ENCODE measurements at places on chromosomes 4 and X. TPM values are rescaled to one million over a fixed set of nuclear protein-coding genes. Genes with fewer than 3 reads are reported as not detected.

DNA sequence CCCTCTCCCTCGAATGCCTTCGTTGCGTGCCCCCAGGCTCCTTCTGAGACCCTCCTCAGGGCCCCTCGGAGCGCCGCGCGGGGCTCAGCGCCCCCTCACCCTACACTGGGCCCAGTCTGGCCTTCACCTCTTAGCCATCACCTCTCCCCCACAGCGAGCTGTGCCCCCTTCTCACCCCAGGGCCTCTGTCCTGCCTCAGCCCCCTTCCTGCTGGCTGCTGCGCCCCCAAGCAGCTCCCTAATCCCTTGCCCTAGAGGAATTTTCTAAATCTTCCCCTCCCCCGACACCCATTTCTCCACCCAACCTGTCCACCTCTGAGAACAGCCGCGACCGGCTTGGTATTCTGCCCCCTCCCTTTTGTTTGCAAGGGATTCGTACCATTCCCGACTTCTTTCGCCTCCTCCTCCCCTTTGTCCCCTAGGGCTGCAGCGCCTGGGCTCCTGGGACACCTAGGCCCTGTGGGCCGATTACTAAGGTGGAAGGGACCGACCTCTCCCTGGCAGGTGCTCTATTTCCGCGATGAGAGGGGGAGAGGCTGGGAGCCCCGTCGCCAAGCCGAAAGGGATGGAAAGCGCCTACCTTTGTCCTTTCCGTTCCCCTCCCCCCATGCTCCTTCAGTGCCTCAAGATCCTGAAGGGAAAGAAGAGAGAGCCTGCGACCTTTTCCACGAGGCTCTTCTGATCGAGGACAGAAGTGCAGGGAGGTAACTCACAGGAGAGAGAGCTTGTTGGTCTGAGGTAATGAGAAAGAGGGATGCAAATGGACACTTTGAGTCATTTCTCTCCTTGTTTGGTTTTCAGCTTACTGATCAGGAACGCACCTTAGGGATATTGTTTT lies 10.9 kb downstream of the DLG3 start:
- no peak for DNase-seq
- no peaks in the 10 kb centered on the region for H3K4me1 ChIP-seq
- H3K4me3 ChIP-seq, result peak overlapping the region; percentile 48
- H3K27ac ChIP-seq, result peak overlapping the region; percentile 79
- H3K27me3 ChIP-seq, result no peaks in the 10 kb centered on the region

DNA sequence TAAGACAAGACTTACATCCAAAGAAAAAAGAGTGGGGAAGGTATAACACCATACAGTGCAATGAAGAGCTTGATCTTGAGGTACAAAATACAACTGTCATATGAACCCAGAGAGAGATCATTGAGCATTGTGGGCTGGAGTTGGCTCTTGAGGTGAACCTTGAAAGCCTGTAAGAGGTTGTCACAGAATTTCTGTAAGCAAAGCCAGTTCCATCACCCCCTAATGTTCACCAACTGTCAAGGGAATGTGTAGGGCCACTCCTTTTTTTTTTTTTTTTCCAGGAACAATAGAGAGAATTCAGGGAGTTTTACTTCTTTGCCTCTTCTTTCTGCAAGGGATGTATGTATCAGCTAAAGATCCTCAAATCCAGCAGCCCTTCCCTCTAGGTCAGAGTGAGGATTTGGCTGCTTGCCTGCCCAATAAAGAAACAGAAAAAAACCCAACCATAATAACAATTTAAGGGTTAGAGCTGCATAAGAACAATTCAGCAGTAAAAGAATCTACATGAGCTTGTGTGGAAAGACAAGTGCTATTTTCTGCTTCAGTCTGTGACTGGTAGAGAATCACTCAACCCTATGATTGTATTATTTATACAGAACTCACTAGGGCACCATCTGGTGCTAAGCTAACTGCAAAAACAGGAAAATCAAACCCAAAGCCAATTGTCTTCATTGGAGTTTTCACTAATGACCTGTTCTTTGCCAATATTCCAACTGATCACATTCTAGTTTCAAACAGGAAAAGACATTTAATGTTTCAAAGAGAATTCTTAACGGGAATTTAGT lies 217.5 kb upstream of the TEX13C start:
- H3K36me3 ChIP-seq, result no peaks in the 10 kb centered on the region
- no peaks in the 10 kb centered on the region for H3K4me1 ChIP-seq
- no peak overlapping the region for H3K27ac ChIP-seq
- no peak for DNase-seq

- no peak overlapping the region for H3K27ac ChIP-seq
- DNase-seq, result no peak
- no peaks in the 10 kb centered on the region for H3K36me3 ChIP-seq
- no peak overlapping the region for H3K4me3 ChIP-seq
Observed at GRCh38 chr4:161555689-161556660, 607.8 kb downstream of the FSTL5 start.

DNA sequence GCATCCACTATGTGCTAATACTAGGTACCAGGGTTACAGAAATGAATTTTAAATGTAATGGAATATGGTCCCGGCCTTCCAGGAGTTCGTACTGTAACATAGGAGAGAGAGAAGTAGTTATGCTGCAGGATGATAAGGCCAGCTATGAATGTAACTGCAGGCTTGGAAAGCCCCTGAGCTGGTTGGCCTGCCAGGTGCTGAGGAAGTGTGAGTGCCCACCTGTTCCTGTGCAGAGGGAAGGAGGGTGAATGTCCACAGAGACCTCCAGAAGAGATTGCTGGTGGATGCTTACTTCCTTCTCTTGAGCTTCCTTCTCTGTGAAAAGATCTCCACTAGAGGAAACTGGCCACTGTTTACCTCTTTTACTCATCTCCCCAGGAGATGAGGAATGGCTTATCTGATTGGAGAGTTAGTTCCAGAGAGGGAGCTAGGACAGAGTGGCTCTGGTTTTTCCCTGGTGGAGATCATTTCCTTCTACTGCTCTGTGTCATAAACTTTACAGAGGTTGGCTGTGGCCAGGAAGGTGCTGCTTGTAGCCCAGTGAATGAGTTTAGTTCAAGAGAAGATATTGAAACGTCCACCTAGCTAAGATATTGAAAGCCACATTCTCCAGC lies 114.0 kb upstream of the LNX1 start:
- H3K27me3 ChIP-seq, result no peaks in the 10 kb centered on the region
- no peak overlapping the region for H3K27ac ChIP-seq
- DNase-seq, result no peak
- no peaks in the 10 kb centered on the region for H3K4me1 ChIP-seq

GRCh38 chr4:65624651-65625050 lies 45.6 kb downstream of the EPHA5 start:
- H3K4me1 ChIP-seq, result no peaks in the 10 kb centered on the region
- no peak overlapping the region for H3K4me3 ChIP-seq
- H3K36me3 ChIP-seq, result no peaks in the 10 kb centered on the region
- H3K27ac ChIP-seq, result no peak overlapping the region
- H3K27me3 ChIP-seq, result no peaks in the 10 kb centered on the region

DNA sequence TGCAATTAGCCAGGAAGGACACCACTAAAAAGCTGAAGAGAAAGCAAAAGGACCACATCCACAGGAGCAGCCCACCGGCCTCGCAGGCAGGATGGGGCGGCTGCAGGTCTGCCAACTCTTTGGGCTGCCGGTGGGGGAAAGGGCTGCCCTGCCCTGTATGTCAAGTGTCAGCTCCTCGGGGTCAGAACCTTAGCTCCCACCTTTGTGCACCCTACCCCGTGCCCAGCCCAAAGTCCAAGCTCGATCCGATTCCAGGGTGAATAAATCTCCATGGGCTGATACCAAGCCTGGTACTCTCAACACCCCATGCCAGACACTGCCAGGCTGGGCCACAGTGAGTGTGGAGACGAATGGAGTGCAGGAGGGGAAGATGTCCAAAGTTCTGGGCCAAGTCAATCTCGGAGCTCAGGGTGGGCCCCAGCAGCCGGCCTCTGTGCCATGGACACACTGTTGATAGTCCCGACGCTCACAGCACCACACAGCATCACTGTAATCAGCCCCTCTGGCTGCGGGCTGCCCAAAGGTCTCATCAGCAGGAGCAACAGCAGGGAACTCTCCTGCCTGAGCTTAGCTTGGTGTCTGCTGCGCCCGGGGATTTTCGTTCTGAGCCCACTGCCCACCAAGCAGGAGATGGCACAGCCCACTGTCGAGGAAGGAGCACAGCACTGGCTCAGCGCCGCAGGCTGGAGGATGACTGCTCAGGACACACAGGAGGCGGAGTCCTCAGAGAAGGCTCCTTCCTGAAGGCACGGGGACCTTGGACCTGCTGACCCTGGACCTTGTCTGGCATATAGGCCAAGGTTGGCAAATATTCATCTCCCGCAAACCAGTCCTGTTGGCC lies 84.4 kb downstream of the JAKMIP1 start:
- H3K4me3 ChIP-seq, result no peak overlapping the region
- H3K27me3 ChIP-seq, result no peaks in the 10 kb centered on the region
- DNase-seq, result no peak
- H3K4me1 ChIP-seq, result no peaks in the 10 kb centered on the region
- no peaks in the 10 kb centered on the region for H3K36me3 ChIP-seq

GRCh38 chr4:74933562-74934015 lies 673 bp downstream of the PARM1 start:
- H3K36me3 ChIP-seq, result no peaks in the 10 kb centered on the region
- DNase-seq, result peak; percentile 37

DNA sequence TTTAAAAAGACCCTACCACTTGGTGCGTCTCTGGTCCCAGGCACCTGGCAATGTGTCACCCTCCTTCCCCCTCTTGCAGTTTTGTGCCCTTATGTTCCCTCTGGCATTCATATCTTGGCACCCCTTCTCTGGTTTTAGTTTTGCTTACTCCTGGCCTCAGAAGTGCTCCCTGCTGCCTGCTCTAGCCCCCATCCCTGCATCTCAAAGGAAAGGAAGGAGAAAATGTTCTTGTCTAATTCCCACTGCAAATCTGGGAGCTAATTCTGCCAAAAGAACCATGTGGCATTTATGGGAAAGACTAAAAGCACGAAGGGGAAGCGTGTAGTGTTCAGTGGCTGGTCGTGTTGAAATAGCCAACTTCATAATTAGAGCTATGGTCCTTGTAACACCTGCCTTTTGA lies 340.1 kb upstream of the RPS6KA3 start:
- H3K4me1 ChIP-seq, result no peaks in the 10 kb centered on the region
- no peak overlapping the region for H3K27ac ChIP-seq
- no peak overlapping the region for H3K4me3 ChIP-seq
- H3K36me3 ChIP-seq, result no peaks in the 10 kb centered on the region

DNA sequence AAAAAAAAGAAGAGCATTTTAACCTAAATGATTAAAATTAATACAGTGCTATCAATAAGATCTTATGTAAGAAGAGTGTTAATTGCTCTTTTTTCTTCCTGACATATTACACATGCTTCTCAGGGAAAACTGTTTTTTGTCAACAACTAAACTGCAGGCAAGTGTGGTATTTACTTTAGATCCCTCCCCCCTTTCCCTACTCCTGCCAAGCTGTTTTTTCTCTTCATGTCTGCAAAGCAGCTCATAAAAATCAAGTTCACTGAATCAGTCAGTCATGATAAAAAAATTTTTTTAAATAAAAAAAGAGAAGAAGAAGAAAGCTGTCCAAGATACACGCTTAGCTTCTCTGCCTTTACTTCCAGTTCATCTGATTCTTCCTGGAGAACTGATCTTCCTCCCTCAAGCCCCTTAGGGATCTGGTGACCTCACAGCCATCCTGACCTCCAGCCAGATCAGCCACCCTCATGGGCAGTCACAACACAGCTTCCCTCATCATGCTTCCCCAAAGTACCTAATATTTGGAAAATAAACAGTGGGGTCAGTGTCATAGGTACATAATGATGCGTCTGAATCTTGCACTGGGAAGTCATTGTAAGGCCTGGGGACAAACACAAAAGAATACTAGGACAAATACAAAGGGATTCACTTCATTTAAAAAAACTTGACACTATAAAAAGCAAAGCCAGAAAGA lies 87.0 kb downstream of the ZNF827 start:
- no peaks in the 10 kb centered on the region for H3K4me1 ChIP-seq
- H3K4me3 ChIP-seq, result no peak overlapping the region
- no peaks in the 10 kb centered on the region for H3K27me3 ChIP-seq

The ABLIM2 gene
- total RNA-seq, result 4.8 TPM

The CT45A1 gene
- not detected for total RNA-seq

The PRSS12 gene
- 10.3 TPM for total RNA-seq

The PSAPL1 gene
- not detected for total RNA-seq

The ITIH6 gene
- not detected for total RNA-seq

Data from pancreas (tissue), 10 donors.